ENCODE measurements at places on chromosomes 13 and 19.

DNA sequence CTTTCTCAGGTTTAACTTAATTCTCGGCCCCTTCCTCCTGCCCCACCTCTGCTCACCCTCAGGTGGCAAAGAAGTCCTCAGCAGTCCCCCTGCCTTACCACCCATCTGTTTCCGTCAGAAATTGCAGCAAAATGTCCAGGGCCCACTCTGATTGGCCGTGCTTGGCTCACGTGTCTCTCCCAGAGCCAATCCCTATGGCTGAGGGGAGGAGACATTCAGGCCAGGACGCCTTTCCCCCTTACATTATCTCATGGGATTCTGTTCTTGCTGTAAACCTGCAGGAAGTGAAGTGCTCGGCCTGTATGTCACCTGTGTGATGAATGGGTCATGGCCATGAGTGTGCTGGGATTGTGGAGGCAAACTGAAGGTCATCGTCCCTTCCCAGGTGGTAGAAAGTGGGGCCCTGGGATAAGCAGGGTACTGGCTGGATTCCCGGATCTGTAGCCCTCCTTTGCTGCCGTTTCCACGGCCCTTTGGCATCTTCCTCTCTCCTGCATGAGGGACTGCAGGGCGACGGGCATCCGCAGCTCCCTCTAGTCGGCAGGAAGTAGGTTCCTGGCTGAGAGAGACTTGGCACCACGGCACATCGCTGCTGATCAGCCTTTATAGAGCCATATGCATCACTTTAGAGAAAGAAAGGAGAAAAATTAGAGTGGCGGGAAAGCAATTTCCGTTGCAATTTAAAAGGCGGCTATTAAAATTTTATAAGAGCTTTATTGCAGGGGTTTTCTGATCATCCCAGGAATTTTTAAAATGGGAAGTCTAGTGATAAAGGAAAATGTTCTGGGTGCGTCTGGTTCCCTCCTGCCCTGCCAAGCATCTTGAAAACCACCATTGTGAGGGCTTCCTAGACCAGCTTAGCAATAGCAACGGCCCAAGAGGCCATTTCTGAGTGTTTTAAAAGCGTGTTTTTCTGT lies 118.2 kb downstream of the SIPA1L3 start:
- no peak for DNase-seq

DNA sequence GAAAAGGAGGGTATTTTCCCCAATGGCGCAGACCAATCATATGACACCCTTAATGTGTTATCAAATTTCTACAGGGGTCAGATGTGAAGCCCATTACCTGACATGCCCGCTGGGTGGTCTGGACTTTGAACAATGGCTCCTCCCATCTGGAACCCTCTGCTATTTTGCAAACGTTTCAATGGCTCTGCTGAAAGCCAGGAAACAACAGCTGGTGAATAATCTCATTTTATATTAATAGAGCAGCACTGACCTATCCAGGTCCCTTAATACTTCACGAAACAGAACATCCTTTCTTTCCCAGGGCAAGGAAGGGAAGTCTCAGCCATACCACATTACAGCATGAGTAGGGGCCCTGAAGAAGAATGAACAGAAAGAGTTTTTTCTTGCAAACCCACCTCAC lies 20.3 kb upstream of the KPNA3 start:
- DNase-seq: no peak

DNA sequence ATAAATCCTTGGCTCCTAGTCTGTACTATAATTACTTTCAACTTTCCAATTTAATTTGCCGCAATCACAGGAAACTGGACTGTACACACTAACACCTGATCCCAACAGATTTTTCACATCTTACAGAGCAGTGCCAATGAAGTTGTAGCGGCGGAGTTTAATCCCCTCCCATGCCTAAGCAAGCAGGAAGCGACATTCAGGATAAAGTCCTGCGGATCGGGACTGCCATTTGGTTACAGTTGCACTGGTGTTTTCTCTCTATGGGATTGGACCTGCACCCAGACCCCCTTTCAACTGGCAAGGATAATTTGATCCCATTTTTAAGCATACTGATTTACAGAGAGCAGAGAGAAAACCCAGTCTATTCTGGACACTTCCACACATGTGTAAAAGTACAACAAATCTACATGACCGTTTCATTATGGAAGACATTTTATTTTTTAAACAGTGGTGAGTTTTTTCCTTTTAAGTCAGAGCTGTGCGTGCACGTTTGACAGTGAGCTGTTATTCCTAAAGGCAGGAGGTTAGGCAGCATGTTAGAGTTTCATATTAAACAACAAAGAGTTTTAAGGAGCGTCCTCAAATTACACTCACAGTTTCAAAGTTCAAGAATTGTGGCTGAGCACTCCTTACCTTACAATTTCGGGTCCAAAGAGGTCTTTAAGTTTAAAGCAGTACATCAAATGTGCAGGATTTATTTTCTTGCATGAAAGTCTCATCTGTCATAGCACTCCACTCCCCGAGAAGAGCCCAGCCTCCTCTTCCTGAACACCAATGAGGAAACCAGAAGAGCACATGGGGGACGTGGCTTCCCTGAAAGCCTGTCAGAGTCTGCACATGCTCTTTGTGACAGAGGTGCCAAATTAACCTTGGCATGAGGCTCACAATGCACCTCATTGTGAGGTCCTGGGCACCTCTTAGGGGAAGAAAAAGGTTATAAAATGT lies 141.6 kb upstream of the RFC3 start:
- DNase-seq: peak; percentile 48

GRCh38 chr19:41570639-41571112 lies 5.3 kb upstream of the CEACAM21 start:
- DNase-seq: peak; percentile 62

- DNase-seq: no peak
Observed at GRCh38 chr13:39452834-39453233, 150.2 kb downstream of the LHFPL6 start.

GRCh38 chr13:108342369-108343289 lies 73.1 kb downstream of the TNFSF13B start:
- DNase-seq: peak; percentile 50

DNA sequence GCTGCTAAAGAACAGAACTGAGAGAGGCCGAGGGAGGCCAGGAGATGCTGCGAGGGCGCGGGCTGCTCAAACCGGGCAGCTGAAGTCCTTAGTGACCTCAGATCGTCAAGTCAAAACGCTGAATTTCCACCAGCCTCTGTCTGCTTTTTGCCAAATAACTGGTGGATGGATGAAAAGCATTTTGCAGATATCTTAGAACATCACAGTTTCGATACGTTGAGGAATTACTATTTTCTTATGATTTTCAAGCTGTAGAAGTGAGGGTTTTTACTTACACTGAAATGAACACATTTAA lies 2.0 kb downstream of the GPC6 start:
- DNase-seq: no peak

- DNase-seq: peak; percentile 49
Observed at GRCh38 chr13:113758651-113759524, at the start of gene TMEM255B. TMEM255B (plus strand) TSS chr13:113759226; CDS start chr13:113759270, 44 bp downstream.

GRCh38 chr19:51550848-51551672 lies 19.6 kb upstream of the SIGLEC6 start:
- no peak for DNase-seq

DNA sequence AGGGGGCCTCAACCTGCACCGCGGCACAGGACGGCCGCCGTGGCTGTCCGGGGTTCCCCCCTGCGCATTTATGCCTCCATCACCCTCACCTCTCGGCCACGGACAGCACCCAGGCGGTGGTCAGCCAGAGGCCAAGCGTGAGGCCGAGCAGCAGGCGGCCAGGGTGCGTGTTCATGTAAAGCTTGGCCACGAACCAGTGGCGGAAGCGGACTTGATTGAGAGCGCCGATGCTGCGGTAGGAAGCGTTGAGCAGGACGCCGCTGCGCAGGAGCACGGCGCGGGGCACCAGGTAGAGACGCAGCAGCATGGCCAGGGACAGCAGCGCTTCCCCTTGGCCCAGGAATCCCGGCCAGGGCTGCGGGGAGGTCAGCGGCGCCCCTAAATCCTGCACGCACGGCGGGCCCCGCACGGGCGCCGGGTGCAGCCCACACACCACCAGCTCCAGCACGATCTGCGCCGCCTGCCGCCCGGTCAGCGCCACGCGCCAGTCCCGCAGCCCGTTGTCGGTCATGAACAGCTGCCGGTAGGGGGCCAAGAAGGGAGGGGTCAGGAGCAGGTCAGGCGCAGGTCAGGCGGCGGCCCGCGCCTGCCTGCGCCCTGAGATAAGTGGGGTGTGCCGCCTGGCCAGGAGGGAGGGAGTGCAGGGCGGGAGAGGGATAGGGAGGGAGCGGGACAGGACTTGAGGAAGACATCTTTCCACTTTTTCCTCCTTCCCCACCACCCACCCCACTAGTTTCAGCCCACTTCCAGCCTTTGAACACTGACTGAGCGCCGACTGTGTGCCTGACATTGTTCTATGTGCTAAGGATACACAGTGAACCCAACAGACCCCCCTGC lies 6.5 kb downstream of the KCNN4 start:
- DNase-seq: peak; percentile 56

GRCh38 chr13:27043013-27043412 lies 128.6 kb downstream of the USP12 start:
- DNase-seq: peak; percentile 99

DNA sequence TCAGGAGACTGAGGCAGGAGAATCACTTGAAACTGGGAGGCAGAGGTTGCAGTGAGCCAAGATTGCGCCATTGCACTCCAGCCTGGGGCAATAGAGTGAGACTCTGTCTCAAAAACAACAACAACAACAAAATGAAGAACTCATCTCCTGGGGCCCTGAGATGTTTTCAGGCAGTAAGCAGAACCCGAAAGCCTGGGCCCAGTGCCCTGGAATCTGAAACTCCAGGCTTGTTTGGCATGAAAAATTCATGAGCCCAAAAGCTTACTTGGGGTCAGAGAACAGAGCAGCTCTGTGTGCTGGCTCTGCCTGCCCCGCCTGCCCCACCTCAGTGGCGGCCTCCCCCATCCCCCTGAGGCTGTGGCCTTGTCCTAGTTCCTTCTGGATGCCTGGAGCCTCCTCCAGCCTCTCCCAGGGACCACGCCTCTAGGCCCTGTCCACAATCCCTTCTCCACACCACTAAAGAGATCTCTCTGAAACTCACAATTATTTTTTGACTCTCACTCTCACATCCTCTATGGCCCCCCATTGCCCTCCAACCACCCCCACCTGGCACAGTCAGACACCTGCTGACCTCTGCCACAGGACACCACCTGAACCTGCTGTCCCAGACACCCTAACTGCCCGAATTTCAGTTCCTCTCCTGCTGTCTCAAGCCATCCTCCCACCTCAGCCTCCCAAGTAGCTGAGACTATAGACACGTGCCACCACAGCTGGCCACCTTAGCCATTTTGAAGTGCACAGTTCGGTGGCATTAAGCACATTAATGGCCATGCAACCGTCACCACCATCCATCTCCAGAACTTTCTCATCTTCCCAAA lies 6.9 kb upstream of the AP1M2 start:
- DNase-seq: no peak

Data from fibroblast of mammary gland (primary cell).